ENCODE measurements at places on chromosomes 16 and 17.

DNA sequence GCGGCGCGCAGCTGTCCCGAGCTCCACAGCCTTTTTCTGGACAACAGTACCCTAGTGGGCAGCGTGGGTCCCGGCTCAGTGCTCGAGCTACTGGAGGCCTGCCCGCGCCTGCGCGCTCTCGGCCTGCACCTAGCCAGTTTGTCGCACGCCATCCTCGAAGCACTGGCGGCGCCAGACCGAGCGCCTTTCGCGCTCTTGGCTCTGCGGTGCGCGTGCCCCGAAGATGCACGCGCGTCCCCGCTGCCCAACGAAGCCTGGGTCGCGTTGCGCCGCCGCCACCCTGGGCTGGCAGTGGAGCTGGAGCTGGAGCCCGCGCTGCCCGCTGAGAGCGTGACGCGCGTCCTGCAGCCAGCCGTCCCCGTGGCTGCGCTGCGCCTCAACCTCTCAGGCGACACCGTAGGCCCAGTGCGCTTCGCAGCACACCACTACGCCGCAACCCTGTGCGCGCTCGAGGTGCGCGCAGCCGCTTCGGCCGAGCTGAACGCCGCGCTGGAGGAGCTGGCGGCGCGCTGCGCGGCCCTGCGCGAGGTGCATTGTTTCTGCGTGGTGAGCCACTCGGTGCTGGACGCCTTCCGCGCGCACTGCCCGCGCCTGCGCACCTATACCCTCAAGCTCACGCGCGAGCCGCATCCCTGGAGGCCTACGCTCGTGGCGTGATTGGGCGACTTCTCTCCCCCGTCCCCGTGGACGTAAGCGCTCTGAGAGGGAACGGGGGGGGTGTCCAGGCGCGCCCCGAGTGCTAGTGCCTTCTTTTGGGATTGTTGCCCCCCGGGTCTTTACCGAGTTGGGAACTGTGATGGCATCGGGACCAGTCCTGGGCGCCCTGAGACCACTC lies 1.2 kb upstream of the HSF4 start:
- no peak for DNase-seq

- no peak for DNase-seq
These were observed 8.4 kb upstream of the RAB37 start for GRCh38 chr17:74728702-74729075.

DNA sequence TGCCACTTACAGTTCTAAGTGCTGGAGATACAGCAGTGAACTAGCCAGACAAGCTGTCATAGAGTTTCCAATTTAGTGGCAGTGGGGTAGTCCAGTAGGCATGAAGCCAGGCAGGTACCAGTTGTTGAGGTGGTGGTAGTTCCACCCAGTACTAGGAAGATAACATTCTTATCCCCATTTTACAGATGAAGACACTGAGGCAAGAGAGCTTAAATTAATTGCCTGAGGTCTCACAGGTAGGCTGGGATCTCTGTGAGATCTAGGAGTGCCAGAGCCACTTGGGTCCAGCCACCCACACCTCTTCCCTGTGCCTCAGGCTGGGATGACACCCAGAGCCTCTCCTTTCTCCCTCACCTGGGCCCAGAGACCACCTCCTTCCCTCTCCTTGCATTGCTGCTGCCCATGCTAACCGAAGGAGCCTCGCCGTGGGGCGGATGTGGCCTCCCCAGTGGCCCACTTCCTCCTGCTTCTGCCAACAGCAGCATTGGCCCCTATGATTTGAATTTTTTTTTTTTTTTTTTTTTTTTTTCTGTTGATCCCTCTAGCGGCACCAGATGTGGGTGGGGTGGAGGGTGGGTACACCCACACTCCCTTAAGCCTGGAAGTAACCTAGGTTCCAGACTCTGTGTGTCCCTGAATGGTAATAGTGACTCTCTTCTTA lies 114.0 kb downstream of the PRKCB start:
- DNase-seq: peak; percentile 52

GRCh38 chr16:629833-630248 lies 944 bp upstream of the WFIKKN1 start:
- DNase-seq: no peak

- DNase-seq: no peak
These were observed 31.4 kb upstream of the RPH3AL start for GRCh38 chr17:383771-384621.

- DNase-seq: no peak
These were observed 112.4 kb downstream of the SMG6 start for GRCh38 chr17:2191227-2191626.

DNA sequence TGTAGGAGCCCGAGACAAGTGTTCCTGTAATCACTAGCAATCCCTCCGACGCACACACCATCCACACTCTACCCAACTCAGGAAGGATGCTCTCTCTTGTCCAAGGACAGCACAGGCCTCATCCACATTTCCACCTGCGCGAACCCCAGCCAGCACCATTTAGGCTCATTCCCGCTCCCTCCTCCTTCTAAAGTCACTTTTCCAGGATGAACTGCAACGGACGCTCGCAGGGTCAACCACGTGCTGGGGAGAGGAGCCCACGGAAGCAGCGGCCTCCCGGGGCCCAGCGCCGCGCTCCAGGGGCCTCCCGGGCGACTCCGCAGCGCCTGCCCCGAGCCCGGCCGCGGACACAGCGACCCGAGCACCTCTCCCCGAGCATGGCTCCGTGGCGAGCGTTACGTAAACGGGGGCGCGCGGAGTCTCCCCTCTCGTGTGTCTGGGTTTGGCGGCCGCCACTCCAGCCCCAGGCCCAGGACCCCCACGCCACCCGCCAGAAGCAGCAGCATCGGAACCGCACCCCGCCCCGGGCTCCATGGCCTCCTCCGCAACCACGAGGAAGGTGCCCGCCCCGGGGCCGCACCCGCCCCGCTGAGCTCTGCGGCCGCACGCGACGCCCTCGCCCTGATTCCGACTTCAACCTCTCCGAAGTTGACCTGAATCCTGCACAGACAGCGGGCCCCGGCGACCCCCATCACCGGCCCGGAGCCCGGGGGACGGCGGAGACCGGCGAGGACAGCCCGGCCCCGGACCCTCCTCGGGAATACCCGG lies 668 bp downstream of the USP36 start:
- peak; percentile 19 for DNase-seq

DNA sequence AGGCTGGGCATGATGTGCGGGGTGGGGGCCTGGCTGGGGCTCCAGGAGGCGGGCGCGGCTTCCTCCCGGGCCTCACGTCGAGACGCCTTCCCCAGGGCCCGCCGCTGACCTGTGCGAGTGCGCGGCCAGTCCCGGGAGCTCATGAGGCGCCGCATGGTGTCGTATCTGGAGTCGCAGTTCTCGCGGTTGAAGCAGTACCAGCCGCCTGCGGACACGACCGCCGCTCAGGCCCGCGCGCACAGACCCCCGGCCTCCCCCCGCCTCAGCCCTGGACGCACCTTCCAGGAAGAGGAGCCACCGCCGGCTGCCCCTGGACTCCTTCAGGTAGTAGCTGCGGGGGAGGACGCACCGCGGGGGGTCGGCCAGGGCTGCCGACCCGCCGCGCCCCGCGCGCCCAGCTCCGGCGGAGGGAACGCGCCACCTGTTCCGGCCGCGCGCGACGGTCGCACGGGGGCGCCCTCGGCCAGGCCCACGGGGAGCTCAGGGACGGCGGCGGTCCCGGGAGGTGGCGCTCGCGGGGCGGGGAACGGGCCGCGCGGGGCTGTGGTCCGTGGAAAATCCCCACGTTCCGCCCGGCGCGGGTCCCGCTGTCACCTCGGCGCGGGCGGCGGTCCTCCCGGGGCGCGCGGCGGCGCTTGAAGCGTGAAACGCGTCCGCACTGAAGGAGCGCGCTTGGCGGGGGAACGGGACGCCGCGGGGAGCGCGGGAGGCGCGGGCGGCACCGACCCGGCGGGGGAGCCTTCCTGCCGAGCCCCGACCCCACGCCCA lies 1.4 kb downstream of the NOTUM start:
- DNase-seq: peak; percentile 82

- no peak for DNase-seq
These were observed 49.0 kb upstream of the PIK3R6 start for GRCh38 chr17:8916466-8916865.

DNA sequence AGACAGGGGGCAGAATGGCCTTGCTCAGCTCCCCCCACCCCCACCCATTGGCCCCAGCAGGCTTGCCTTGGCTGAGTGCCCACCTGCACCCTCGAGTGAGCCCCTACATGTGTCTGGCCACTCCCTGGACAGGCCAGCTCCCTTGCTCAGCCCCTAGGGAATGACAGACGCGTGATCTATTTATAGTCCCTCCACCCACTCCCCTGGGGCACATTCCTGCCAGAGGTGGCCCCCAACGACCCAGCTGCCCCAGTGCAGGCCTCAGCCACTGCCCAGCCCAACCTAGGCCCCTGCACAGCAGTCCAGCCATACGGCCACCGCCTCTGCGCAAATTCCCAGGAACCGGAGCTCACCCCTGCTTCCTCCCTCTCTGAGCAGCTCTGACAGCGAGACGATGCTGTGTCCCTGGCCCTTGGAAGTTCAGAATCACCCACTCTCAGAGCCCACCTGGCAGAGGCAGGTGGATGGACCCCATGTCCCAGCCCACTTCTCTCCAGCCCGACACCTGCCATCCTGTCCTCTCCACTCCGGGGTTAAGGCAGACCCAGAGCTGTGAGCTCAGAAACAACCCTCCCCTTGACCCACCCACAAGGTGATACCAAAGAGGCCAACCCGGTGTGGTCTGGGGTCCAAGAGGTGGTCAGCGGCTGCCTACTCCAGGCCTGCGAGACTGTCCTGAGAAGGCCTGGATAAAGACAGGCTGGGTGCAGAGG lies 11.5 kb upstream of the P2RX1 start:
- no peak for DNase-seq

GRCh38 chr16:51408357-51408756 lies 257.3 kb upstream of the SALL1 start:
- DNase-seq: no peak

DNA sequence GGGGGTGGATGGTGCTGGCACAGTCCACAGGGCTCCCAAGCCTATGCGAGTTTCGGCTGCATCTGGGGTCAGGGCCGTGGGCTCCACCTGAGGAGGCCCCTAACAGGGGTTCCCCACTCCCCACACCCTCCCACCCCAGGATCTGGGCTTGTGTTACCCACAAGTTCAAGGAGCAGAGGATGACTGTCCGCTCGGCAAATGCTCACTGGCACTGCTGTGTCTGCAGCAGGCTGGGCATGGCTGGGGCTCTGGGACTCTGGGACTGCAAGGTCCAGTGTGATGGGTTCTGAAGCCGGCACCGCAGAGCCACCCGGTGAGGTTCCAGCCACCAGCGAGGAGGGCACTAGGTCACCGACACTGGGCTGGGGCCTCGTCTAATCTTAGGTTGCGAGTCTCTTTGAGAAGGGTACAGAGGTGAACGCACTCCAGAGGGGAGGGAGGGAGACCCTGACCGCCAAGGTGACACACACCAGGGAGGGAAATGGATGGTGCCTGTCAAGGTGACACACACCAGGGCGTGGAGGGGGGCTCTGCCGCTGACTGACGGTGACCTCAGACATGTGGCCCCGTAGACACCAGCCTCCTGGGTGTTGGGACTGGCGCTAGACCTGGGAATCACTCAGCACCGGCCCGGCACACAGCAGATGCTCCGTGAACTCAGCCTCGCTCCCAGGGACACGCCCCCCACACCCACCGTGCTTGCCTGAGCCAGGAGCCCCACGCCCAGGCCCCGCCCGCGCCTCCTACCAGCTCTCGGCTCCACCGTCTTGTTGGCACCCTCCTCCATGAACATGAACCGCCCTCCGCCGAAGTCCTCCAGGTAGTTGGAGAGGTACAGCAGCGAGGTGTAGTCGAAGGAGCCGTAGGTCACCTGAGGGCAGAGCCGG lies 20.5 kb upstream of the HEXD start:
- DNase-seq: no peak

GRCh38 chr17:27380551-27380950 lies 75.7 kb upstream of the KSR1 start:
- DNase-seq: no peak

GRCh38 chr16:12152740-12153139 lies 176.2 kb downstream of the SNX29 start:
- no peak for DNase-seq

GRCh38 chr16:17766012-17766411 lies 295.3 kb upstream of the XYLT1 start:
- no peak for DNase-seq

Data from effector CD4-positive, alpha-beta T cell (primary cell).